ENCODE measurements at places on chromosomes 6 and 20.

DNA sequence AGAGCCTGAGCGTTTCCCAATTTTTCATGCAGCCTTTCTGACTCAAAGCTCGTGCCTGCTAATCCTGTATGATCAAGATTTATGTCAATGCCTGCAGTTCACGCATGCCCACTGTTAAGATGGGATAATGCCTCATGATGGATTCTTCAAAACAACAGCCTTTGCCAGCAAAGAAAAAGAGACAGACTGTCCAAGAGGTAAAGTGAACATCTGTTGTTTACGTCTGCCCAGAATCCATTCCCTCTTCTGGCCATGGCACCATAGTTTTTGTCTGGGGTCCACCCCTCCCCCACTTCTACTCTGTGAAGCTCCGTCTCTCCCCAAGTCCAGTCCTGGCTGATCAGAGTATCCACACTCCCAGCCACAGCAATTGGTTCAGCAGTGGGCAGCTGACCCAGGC, 91.9 kb upstream of the EYA2 start:
- DNase-seq: no peak

GRCh38 chr6:40436685-40437604, 150.2 kb downstream of the LRFN2 start:
- DNase-seq: peak; percentile 4

DNA sequence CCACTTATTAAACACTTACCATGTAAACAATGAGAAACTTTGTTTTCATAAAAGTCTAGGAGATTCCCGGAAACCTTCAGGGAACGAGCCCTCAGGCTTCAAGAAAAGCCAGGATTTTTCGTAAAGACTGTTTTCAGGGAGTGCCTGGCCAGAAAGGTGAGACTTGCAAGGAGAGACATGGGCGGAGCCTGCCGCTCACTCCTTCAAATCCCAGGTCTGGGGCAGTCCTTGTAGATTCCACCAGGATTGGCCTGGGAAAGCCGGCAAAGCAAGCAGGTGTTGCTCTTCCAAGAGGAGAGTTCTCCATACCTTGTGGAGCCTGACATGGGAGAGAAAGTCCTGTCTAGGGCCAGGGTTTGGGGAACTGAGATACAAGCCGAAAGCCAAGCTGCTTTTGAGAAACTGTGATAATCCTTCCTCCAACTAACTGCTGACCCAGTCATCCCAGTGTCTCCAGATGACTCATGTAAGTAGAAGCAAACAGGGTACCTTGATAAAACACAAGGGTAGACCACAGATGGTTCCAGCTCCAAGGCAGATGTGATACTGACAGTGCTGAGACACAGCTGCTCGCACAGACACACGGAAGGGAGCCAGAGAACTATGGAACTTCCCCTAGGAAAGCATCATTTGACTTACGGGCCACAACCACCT, 69.4 kb upstream of the NAA20 start:
- peak; percentile 76 for DNase-seq

DNA sequence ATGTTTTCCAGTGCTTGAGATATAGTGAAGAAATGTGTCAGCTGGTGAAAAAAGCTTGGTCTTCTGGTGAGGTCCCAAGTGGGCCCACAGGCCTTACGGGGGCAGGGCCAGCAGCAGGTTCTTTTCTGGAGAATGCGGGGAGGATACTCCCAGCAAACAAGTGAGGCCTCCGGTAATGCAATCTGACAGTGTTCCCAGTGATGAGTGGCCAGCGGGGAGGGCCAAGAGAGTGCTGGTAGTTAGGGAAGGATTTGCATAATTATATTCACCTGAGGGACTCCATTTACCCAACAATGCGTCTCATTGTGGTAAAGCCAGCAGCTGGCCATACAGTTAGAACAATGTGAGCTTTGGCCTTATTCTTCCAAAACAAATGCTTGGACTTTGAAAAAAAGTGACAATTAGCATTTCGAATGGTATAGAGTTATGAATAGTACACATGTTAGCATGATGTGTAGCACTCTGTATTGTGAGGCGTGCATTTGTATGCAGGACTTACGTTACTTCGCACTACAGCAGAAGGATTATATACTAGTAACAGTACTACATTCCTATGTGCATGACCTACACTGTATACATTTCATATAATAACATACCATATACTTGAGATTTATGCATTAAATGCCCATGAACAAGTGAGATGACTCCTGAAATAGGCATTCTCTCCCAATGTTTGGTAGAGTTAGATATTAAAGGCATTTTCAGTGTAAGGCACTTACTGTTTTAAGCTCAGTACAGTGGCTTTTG, 69.8 kb downstream of the MYB start:
- DNase-seq: no peak

- DNase-seq: no peak
Measured at GRCh38 chr20:3820901-3821727, 767 bp downstream of the AP5S1 start.

DNA sequence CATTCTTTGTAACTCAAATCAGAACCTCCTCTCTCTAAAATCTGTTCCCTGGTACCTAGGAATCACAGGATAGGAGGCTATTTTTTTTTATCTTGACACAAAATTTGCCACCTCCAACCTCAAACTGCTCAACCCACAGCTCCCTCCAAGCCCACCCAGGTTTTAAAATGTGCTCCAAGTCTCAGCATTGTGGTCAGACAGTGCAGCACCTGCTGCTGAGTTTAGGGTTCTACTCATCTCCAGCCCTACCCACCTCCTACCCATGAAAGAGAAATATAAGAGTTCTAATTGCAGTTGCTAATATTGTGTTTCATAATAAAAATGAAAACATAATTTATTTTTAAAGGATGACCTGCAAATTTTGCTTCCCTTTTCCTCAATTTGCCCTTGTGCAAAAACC, 496.5 kb downstream of the MAFB start:
- no peak for DNase-seq

DNA sequence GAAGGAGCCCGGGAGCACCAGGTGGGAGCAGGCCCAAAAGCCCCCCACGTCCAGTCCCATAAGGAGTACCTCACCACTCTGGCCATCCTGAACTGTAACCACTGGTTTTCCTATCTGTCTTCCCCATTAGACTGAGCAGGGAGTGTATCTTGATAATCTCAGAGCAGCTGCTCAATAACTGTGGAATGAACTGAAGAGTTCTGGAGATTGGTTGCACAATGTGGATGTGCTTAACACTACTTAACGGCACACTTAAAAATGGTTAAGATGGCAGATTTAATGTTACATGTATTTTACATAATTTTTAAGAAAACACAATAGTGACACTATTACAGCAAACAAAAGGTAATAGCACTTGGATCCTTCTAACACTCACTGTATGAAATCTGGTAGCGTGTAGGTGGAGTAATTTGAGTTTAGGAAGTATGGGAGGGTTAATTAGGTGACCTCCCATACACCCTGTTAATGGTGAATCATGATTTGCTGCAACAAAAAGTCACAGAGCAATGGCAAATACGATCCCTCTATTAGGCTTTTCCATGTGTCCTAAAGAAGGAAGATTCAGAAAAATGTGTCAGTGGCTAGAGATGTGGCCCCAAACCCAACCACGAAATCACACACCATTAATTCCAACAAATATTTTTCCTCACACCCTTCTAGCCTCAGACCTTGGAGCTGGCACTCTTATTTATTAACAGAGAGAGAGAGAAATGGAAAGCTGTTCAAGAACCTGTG, 18.4 kb downstream of the TRAM2 start:
- no peak for DNase-seq

DNA sequence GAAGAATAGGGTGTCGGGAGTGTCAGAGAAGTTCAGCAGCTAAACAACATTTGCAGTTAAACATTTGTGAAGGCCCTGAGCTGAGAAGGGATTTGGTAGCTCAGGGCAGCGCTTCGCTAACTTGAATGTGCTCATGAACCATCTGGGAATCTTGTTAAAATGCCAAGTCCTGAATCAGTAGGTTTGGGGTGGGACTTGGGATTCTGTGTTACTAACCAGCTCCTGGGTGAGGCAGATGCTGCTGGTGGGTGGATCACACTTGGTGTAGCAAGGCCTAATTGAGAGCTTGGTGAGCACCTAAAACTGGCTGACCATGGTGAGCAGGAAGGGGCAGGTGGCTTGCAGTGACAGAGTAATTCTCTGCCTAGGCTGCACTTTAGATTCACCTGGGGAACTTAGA, 5.9 kb downstream of the PTPRA start:
- DNase-seq: peak; percentile 60

GRCh38 chr6:139330306-139330705, 38.5 kb upstream of the TXLNB start:
- no peak for DNase-seq

GRCh38 chr6:136655239-136656014, 105.2 kb upstream of the MAP7 start:
- DNase-seq: no peak

DNA sequence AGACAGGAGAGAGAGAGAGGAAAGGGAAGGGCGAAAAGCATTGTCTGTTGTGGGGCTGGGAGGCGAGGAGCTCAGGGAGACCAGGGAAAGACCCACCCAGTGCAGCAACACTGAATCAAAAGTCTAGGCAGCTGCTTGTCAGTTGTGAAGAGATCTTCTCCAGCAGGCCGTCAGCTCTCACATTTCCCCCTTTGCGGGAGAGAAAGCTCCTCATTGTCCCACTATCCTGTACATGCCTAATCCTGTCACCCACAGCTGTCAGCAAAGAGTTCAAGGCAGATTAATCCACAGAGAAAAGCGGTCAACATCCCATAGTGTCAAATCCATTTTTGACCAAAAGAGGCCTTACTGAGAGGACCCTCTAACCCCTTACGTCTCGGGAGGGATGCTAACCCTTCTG, 27.3 kb downstream of the RNF182 start:
- DNase-seq: no peak

GRCh38 chr20:9583151-9583550, 68.8 kb downstream of the LAMP5 start:
- DNase-seq: no peak

DNA sequence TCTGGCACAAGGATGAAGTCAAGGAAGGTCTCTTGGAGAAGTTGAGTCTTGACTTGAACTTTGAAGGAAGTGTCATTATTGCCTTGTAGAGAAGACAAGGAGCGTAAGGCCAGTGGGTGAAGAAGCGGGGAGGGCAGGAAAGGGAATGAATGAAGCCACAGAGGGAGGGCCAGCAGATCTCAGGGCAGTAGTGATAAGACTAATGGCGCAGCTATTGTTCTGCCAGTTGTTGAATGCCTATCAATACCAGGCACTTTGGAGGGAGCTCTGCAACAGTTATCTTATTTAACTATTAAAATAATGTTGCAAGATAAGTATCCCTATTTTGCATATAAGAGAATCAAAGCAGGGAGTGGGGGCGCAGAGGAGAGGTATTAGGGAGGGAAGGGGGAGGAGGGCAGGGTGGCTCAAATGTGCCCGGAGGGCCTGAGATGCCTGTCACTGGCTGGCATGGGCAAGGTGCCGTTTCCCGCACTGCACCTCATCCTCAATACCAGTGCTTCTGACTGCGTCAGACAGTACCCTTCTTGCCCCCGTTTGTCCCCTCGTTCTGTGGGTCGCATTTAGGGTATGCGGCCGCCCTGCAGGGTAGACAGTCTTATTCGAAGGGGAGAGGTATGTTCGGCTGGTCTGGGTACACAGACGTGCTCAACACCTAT, 109.8 kb downstream of the ZDHHC14 start:
- DNase-seq: no peak

- no peak for DNase-seq
Measured at GRCh38 chr6:169783971-169784820, 32.8 kb downstream of the ERMARD start.

DNA sequence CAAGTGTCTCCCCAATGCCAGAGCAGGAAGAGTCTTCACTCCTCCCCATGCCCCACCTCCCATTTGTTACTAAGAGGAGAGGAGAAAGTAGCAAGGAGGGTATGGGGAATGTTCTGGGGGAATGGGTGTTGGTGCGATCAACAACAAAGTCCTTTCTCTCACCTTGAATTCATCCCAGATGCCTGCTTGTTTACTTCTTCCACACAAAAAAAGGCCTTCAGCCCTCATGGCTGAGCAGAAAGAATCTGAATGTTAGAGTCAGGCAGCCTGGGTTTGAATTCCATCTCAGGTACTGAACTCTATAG, 9.9 kb downstream of the MOG start:
- DNase-seq: no peak

DNA sequence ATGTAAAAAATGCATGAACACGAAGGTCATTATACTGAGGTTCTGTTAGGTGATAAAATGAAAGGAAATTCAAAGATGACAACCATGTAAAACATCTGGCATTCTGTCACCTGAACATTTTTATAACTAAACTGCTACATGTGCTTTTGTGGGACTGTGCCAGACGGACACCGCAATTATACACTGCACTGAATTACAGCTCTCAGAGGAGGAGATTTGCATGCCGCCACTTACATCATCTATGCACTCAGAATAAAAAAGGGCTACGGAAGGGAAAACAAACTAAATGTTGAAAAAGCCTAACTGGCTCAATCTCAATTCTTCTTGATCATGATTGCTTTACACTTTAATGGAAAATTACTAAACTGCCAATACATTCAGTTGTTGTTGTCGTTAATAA, 614.0 kb upstream of the EYS start:
- no peak for DNase-seq

- DNase-seq: no peak
Measured at GRCh38 chr6:41712651-41713103, 22.7 kb downstream of the TFEB start.

- DNase-seq: no peak
Measured at GRCh38 chr6:89360415-89360999, 8.0 kb upstream of the UBE2J1 start.

DNA sequence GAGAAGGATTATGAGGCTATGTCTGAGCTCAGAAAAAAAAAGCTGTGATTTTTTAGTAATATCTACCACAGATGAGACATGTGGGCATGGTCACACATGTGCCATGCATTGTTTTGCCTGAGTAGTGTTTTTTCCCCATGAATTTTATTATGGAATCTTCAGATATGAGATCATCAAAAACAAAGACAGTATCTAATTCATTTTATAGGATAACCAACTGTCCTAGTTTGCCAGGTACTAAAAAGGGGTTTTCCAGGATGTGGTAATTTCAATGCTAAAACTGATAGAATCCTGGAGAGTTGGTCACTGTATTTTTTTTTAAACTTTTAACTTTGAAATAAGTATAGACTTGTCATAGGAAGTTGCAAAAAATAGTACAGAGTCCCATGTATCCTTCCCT, 127.4 kb upstream of the MAP3K7 start:
- no peak for DNase-seq

GRCh38 chr6:118383924-118384323, 164.2 kb upstream of the PLN start:
- no peak for DNase-seq

All from non-pigmented ciliary epithelial cell (primary cell).